ENCODE measurements at places on chromosomes 1 and 21.

- no peak for DNase-seq
Measured at GRCh38 chr1:166857995-166858394, 18.1 kb downstream of the TADA1 start.

DNA sequence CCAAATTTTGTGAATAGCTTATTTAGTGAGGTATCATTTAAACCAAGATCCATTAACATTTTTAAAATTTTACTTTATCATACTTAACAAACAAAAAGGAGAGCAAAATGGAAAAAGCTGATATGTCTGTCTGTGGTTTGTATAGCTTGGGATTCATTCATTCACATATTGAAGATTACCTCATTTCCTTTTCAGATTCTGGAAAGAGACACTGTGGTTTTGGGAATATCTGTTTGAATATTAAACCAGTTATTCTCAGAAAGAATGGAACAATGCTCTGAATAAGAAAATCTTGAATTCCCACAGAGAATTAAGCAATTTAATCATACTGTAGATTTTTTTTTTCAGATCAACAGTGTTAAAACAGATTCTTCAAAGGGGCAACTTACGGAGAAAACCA, 93.8 kb upstream of the PRDX6 start:
- no peak for DNase-seq

- DNase-seq, result no peak
Measured at GRCh38 chr1:151184211-151184610, 5.8 kb downstream of the VPS72 start.

GRCh38 chr1:110164725-110165350, 14.5 kb downstream of the SLC6A17 start:
- DNase-seq, result no peak

GRCh38 chr1:13730291-13730690, 30.3 kb downstream of the PRDM2 start:
- no peak for DNase-seq

DNA sequence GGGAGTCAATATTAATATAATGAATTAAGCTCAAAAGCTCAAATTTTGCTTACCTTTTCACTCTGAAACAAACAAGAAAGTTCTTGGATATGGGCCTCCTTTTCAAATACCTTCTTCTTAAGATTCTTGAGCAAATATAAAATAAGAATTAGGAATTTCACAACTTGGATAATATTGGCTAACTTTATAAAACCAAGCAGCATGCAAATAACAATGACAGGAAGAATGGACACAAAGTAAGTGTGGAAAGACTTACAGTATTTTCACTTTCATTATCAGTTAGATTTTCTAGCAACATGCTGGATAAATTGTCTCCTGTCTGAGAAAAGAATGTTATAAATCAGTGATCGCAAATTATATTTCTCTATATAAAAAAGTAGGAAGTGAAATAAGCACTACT, 13.2 kb downstream of the ODF2L start:
- no peak for DNase-seq

GRCh38 chr1:69700770-69701169, 133.0 kb downstream of the LRRC7 start:
- DNase-seq, result no peak

DNA sequence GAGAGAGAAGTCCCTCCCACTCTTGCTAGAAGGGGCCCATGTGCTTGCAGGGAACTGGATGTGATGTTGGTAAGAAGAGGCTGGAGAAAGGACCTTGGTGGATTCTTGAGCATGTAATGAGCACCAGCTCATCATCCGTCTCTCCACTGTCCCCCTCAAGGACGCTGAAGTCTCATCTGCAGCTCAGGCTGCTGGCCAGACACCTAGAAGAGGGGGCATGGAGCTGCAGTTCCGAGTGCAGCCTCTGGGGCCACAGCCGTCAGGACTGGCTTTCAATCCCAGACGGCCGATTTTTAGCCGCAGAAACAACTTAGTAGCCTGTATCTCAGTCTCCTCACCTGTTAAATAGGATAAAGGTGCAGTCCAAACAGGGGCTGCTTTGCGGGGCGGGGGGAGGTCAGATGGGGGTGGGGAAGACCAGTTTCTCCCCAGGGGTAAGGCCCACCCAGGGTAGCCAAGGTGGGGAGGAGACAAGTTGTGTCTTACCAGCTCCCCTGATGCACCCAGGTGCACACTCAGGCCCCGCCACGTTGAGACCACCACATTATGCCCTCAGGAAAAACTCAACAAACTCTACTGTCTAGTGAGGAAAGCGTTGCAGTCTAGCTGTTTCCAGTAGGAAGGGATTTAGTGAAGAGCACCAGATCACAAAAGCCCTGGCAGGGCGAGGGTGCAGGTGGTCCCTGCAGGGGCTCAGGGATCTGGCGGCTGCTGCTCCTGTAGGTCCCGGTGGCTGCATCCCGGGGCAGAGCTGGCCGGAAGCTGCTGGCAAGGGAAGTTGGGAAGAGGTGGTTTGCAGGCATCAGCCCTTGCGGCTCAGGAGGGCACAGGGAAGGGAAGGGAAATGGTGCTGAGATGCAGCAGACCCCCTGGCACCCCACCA, 29.5 kb downstream of the LDLRAP1 start:
- peak; percentile 53 for DNase-seq

GRCh38 chr1:8883491-8883890, 5.0 kb upstream of the ENO1 start:
- DNase-seq, result no peak

- no peak for DNase-seq
Measured at GRCh38 chr1:197234581-197234980, 33.5 kb upstream of the CRB1 start.

DNA sequence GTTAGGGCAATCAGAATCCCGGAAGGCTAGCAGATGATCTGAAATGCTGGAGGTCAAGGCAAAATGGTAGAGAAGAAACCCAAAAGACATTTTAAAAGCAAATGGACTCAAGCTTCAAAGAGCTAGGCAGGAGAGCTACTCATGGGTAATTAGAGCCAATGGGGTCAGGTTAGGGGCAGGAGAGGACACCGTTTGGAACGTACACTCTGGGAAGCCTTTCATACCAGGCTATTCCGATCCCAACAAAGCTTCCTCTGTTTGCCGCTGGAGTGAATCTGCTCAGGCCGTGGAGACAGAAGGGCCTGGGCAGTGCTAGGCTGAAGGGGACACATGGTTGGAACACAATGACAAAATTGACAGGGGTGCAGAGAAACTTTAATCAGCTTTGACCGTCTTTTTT, 346.6 kb downstream of the RPS6KC1 start:
- no peak for DNase-seq

- no peak for DNase-seq
Measured at GRCh38 chr21:39644062-39644560, 31.4 kb downstream of the B3GALT5 start.

DNA sequence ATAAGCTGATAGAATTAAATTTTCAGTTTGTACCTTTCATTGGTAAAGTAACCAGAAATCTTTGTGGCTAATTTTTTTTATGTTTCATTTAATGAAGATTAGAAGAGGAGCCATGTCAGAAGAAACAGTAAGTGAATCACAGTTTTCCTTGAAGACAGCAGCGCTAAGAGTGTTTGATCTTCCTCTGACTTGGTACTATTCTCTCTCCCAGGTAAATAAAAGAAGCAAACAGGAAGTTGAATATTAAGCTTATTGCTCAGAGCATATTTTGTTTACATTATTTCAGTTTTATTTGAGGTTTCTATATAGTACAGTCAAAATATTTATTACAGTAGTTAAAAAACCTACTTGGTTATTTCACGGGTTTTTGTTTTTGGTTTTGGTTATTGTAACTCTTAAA, 3.7 kb downstream of the MIGA1 start:
- no peak for DNase-seq

GRCh38 chr1:1906185-1907097, 8.6 kb upstream of the CALML6 start:
- peak; percentile 65 for DNase-seq

Measured in activated gamma-delta T cell treated with Interleukin-2 at 50 U/mL for 16 hours (primary cell).